Endodermal cell (in vitro differentiated cells): ENCODE measurements at places on chromosomes 11 and 22.

DNA sequence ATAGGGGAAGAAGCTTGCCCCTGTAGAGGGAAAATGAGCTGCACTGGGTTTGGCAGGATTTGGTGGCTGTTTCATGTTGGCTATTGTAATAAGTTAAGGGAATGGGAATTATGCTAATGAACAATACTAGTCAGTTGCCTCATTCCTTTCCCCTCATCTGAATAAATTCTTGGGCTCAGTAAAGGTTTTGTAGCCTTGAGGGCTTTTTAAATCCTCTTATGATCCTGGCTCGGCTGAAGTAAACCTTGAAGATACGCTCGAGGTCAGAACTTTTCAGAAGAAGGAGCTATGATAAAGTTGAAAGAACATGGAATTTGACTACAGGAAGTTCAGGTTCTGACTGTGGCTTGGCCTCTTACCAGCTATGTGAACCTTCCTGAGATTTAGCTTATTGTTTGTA, 448.7 kb downstream of the RAB38 start:
- H3K27ac ChIP-seq = no peak overlapping the region
- no peak for DNase-seq
- no peaks in the 10 kb centered on the region for H3K36me3 ChIP-seq

GRCh38 chr11:117915672-117916235, 13.4 kb downstream of the TMPRSS13 start:
- no peak overlapping the region for H3K4me3 ChIP-seq
- DNase-seq = peak; percentile 38
- no peaks in the 10 kb centered on the region for H3K36me3 ChIP-seq
- H3K4me1 ChIP-seq = no peaks in the 10 kb centered on the region

DNA sequence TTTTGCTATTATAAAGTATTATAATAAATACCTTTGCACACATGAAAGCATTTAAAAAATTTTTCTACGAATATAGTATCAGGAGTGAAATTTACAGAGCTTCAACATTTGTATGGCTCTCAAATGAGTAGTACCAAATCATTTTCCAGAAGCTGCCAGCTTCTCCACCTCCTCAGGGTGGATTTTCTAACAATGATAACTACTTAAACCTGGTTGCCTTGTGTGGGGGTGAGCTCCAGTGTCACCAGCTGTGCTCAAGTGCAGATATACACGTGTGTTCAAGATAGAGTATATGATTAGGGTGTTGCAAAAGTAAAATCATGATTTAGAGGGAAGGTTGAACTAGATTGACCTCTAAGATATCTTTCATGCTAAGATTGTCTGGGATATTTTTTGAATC, 48.2 kb downstream of the HORMAD2 start:
- H3K27me3 ChIP-seq = no peaks in the 10 kb centered on the region
- no peaks in the 10 kb centered on the region for H3K36me3 ChIP-seq
- DNase-seq = no peak
- no peak overlapping the region for H3K4me3 ChIP-seq
- no peak overlapping the region for H3K27ac ChIP-seq

DNA sequence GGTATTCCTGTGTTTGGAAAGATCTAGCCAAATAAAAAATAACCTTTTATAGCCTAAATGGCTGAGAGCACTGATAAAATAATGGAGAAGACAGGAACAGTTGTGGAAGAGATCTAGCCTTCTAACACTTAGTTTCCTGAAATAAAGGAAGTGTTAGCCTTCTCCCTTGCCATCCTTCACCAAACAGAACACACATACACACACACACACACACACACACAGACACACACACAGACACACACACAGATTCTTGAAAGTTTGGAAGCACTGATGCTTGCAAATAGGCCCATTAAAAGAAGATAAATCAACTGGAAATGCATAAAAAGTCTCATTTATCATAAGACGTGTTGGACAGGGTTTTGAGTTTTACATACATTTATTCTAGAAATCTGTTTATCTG, 37.5 kb downstream of the KIRREL3 start:
- DNase-seq = no peak
- no peak overlapping the region for H3K27ac ChIP-seq
- peaks cover 5% of the 10 kb centered on the region for H3K27me3 ChIP-seq
- no peaks in the 10 kb centered on the region for H3K36me3 ChIP-seq
- H3K4me3 ChIP-seq = no peak overlapping the region
- H3K4me1 ChIP-seq = peaks cover 4% of the 10 kb centered on the region

GRCh38 chr11:81989093-81989492, 744.6 kb downstream of the FAM181B start:
- H3K36me3 ChIP-seq = no peaks in the 10 kb centered on the region
- no peak for DNase-seq
- H3K4me3 ChIP-seq = no peak overlapping the region
- H3K27ac ChIP-seq = no peak overlapping the region
- no peaks in the 10 kb centered on the region for H3K27me3 ChIP-seq

GRCh38 chr11:5288108-5288905, 13.4 kb downstream of the OR51B4 start:
- H3K4me1 ChIP-seq = peaks cover 2% of the 10 kb centered on the region
- no peak overlapping the region for H3K27ac ChIP-seq
- H3K27me3 ChIP-seq = no peaks in the 10 kb centered on the region
- DNase-seq = no peak
- no peaks in the 10 kb centered on the region for H3K36me3 ChIP-seq

DNA sequence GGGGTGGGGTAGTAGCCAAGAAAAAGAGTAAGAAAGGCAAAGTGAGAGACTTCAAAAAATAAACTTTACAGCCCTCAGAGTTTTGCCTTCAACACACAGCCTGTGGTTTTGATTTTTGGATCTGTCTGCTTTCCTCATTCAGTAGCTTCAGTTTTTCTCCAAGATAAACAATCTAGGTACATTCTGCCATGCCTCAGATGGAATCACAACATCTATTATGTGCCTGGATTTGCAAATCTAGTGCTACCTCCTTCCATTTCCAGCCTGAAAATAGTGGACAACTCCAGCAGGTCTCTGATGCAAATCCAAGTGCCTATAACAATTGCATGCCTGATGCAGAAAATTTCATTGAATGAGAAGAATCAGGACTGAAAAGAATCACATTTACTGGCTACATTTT, 206.6 kb upstream of the GUCY1A2 start:
- H3K27me3 ChIP-seq = no peaks in the 10 kb centered on the region
- H3K4me3 ChIP-seq = no peak overlapping the region
- DNase-seq = no peak
- no peaks in the 10 kb centered on the region for H3K36me3 ChIP-seq

DNA sequence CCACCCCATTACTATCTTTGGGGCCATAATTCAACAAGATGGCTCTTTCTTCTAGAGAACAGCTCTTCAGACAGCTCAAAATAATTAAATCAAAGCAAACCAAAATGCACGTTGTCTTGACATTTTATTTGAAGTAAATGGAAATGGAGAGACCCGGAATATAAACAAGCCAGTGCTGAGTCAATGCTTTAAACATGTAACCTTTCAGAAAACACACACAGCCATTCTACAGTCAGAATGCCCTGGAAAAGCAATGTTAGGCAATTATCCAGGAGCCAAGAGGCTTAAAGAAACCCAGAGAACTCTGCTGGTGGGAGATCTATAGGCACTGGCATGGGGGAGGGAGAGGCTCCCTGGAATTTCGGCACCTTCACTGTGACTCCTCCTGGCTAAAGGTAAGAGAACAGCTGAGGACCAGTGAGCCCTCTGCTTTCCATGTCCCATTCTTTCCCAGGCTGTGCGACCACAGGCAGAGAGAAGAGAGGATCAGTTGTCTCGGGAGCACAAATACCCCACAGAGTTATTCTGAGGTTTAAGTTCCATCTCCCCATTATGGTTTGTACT, 254.0 kb upstream of the CCDC90B start:
- DNase-seq = peak; percentile 73
- no peaks in the 10 kb centered on the region for H3K36me3 ChIP-seq
- peaks cover 6% of the 10 kb centered on the region for H3K4me1 ChIP-seq
- H3K4me3 ChIP-seq = no peak overlapping the region
- no peak overlapping the region for H3K27ac ChIP-seq
- H3K27me3 ChIP-seq = no peaks in the 10 kb centered on the region

GRCh38 chr22:17518406-17518805, 44.9 kb upstream of the SLC25A18 start:
- peaks cover 52% of the 10 kb centered on the region for H3K36me3 ChIP-seq
- H3K27me3 ChIP-seq = no peaks in the 10 kb centered on the region
- H3K4me1 ChIP-seq = no peaks in the 10 kb centered on the region
- DNase-seq = no peak

DNA sequence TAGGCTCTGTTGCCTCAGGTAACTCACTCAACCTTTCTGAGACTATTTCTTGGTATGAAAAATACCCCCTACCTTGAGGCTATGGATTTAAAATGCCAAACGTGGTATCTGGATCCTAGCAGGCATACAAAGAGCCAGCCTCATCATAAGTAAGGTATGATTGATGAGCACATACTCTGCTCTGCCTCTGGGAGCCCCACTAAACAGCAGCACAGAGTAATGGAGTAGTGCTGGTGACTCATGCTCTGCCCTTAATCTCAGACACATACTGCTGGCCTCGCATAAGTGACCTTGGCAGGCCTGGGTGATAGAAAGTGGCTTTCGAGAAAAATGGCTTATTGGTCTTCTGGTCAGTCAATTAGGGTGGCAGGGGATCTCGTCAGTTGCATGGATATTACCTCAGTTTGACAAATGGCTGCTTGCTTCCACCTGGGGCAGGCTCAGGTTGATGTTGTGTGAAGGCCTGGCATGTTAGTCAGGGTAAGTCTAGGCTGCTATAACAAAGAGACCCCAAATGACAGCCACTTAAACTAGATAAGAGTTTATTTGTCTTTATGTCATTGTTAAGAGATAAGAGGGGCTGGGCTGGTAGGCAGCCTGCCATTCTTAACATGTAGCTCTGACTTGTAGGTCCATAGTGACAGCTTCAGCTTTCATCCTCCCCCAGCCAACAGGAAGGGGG, 15.2 kb upstream of the SLC6A5 start:
- no peak overlapping the region for H3K27ac ChIP-seq
- H3K4me3 ChIP-seq = peak overlapping the region; percentile 17
- no peak for DNase-seq
- H3K36me3 ChIP-seq = no peaks in the 10 kb centered on the region
- no peaks in the 10 kb centered on the region for H3K27me3 ChIP-seq

DNA sequence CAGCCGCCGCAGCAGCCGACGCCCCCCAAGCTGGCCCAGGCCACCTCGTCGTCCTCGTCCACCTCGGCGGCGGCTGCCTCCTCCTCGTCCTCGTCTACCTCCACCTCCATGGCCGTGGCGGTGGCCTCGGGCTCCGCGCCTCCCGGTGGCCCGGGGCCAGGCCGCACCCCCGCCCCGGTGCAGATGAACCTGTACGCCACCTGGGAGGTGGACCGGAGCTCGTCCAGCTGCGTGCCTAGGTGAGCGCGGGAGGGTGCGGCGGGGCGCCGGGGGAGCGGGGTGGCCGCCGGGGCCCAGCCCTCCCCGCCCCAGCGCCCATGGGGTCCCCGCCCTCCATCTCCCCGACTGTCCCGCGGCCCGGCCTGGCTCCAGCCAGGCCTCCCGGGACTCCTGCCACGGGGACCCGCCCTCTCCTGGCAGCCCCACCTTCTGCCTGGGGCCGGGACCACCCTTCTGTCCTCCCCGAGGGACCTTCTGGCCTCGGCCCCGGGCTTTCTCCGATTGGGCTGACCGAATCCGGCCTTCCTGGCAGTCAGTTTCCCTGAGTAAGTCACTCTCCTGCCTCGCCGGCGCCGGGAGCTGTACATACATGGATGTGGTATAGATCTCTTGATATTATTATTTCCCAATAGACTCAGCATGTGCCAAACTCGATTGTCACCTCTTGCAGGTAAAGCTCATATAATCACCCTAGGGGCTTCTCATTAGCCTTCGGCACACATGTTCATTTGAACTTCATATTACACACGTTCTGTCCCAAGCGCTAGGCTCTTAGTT, 720 bp downstream of the PACS1 start:
- DNase-seq = peak; percentile 78
- peak overlapping the region; percentile 85 for H3K4me3 ChIP-seq
- no peak overlapping the region for H3K27ac ChIP-seq
- H3K27me3 ChIP-seq = no peaks in the 10 kb centered on the region

DNA sequence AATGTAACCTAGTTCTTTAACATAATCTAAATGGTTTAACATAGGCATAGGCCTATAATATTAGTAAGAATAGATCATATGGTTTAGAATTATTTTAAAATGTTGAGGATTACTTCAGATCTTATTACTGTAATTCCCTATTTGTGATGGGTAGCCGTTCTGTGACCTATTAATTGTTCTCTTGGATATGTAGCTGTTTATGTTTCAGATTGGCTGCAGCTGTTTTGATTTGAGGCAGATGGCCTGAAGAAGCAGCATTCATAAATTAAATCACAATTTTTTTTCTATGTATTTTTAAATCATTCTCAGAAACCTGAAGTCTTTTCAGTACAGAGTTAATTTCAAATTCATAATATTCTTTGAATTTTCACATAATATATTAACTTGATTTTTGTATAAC, 104.5 kb downstream of the PDE3B start:
- H3K27ac ChIP-seq = no peak overlapping the region
- H3K4me1 ChIP-seq = peaks cover 3% of the 10 kb centered on the region
- H3K36me3 ChIP-seq = no peaks in the 10 kb centered on the region

DNA sequence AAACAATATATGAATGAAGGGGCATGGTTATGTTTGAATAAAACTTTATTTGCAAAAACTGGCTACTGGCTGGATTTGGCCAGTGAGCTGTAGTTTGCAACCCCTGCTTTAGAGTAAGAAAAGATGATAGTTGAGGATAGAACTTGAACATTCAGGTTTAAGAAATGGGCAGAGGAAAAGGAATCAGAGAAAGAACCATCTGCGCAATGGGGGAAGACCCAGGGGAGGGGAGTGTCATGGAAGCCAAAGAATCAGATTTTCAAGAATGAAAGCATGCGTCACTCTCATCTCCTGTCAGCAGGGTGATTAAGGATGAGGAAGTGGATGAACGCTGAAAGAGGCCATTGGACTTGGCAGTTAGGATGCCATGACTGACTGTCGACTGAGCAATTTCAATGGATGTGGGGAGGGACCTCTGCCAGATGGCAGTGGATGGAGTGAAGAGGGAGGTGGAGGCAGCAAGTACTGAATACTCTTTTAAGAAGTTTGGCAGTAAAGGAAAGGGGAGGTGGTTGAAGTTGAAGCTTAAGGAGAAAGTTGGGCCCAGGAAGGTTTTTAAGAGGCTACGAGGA, 21.2 kb downstream of the FAT3 start:
- H3K36me3 ChIP-seq = no peaks in the 10 kb centered on the region
- H3K4me3 ChIP-seq = no peak overlapping the region
- no peaks in the 10 kb centered on the region for H3K27me3 ChIP-seq
- H3K4me1 ChIP-seq = peaks cover 6% of the 10 kb centered on the region

- peaks cover 75% of the 10 kb centered on the region for H3K36me3 ChIP-seq
- no peak overlapping the region for H3K4me3 ChIP-seq
- DNase-seq = no peak
- peaks cover 3% of the 10 kb centered on the region for H3K4me1 ChIP-seq
- H3K27ac ChIP-seq = no peak overlapping the region
Measured at GRCh38 chr11:78562398-78562797, 12.3 kb downstream of the NARS2 start.
